Naive thymus-derived CD4-positive, alpha-beta T cell (primary cell): ENCODE measurements at places on chromosomes 4 and X. TPM values are rescaled to one million over a fixed set of nuclear protein-coding genes. Genes with fewer than 3 reads are reported as not detected.

Gene GPRIN3
- 11.2 TPM for total RNA-seq

DNA sequence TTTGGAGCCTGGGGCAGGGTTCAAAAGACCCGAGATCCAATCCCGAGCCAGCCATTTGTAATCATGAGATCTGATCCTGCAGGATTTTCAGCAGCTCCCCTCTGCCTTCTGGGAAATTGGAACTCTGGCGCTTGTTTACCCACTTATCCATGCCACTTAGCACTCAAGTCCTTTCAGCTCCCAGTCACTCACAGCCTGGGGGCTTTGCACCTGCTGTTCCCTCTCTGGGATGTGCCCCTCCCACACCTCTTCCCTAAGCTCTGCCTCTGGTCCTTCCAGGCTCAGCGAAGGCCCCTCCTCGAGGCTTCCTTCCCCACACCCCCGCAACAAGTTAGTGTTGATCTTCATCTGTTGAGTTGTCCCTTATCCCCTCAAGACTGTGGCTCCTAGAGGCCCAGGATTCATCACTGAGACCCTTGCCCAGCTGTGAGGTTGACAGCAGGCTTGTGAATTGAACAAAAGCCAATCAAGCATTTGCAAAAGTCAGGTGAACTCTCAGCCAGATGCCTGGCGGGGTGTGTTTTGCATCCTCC is 99.1 kb upstream of the AFAP1 start:
- DNase-seq, result no peak

Gene APELA
- total RNA-seq, result not detected

- DNase-seq, result no peak
Observed at GRCh38 chrX:13721371-13721770, 13.0 kb downstream of the TRAPPC2 start.

Gene CXCL11
- total RNA-seq, result not detected

Gene KCTD8
- total RNA-seq, result not detected

DNA sequence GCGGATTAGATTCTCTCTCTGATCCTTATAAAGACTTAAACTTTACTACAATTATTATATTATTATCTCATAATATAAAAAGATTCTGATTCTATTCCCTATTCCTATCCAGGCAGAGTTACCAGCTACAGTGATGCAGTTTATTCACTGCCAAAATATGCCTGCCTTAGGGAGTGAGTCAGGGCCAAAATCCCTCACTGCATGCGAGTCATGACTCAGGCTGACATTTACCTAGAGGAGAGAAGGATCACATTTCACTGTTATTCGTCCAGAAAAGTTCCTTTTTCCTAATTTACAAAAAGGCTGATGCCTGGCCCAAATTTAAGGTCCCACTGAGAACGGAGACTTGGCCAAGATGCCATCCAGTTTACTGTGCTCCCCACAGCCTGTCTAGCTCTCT is 168.5 kb upstream of the LDB2 start:
- DNase-seq, result no peak

GRCh38 chrX:76555816-76556215 is 128.3 kb downstream of the MAGEE1 start:
- no peak for DNase-seq

Gene FGF16
- not detected for total RNA-seq

GRCh38 chr4:77817304-77818072 is 1.7 kb downstream of the CNOT6L start:
- DNase-seq, result no peak

Gene SPANXB1
- not detected for total RNA-seq

Gene HS6ST2
- total RNA-seq, result not detected

GRCh38 chrX:131262738-131263679 is 26.1 kb downstream of the IGSF1 start:
- peak; percentile 12 for DNase-seq

GRCh38 chr4:56976283-56976836 is 1.0 kb downstream of the NOA1 start:
- no peak for DNase-seq
